Upper lobe of right lung (tissue), 1 donor: ENCODE measurements at places on chromosomes 5 and 9. TPM values are rescaled to one million over a fixed set of nuclear protein-coding genes. Genes with fewer than 3 reads are reported as not detected.

The CCDC192 gene
- not detected for total RNA-seq

The SPINK7 gene
- not detected for total RNA-seq

The RPL7A gene
- 1,380 TPM for total RNA-seq

The ZDHHC11B gene
- total RNA-seq = 8.0 TPM

The MARCOL gene
- not detected for total RNA-seq

The LCN2 gene
- 14.3 TPM for total RNA-seq

The CYLC2 gene
- total RNA-seq = not detected

The EXD3 gene
- total RNA-seq = 27.3 TPM

The PIP5K1B gene
- total RNA-seq = 36.5 TPM

The DBH gene
- total RNA-seq = not detected

The ITGA2 gene
- total RNA-seq = 17.7 TPM

GRCh38 chr5:18798058-18798457 is 1163.8 kb downstream of the TAF11L14 start:
- no peak for DNase-seq

GRCh38 chr9:87859137-87859536 is 23.5 kb upstream of the SPATA31E1 start:
- no peak for DNase-seq

DNA sequence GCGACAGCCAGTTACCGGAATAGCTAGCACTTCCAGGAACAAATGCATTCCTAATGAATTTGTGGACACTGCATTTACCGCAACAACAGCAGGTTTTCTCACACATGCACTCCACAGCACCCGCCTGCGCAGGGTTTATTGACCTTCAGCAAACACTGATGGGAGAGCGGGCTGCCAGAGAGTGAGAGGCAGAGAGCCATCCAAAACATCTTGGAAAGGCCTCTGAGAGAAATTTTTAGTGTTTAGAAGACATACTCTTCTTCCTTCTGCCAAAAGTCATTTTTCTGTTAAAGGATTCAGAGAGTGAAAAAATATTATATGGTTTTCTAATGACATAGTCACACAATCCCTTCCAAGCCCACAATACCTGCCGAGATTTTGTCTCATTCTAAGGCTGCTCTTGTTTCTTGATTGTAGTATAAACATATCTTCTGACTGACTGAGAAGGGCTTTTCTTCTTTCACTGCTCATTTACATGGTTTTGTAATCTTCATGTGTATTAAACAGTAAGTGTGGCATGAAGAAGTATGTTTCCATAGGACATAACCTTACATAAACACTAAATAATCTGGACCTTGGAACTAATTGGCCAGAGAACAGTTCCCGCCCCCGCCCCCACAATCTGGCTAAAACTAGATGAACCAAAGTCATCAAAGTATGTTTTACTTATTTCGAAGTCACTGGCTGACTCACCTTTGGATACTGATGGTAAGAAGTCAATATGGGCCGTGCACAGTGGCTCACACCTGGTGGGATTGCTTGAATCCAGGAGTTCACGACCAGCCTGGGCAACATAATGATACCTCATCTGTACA is 432.5 kb upstream of the MEF2C start:
- DNase-seq = peak; percentile 68

- no peak for DNase-seq
These were observed 165.9 kb downstream of the ARSB start for GRCh38 chr5:78819166-78819565.

DNA sequence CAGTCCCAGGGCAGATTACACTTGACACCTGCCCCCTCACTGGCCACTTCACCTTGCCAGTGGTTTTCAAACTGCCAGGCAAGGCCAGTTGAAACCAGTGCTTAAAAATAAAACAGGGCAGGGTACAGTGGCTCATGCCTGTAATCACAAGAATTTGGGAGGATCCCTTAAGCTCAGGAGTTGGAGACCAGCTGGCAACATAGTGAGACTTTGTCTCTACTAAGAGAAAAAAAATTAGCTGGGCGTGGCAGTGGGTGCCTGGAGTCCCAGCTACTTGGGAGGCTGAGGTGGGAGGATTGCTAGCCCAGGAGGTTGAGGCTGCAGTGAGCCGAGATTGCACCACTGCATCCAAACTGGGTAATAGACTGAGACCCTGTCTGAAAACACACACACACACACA is 58.1 kb downstream of the ROPN1L start:
- no peak for DNase-seq

- no peak for DNase-seq
These were observed 1.7 kb downstream of the DNM1 start for GRCh38 chr9:128204858-128205257.

GRCh38 chr9:124385623-124386022 is 29.6 kb downstream of the PSMB7 start:
- DNase-seq = no peak

GRCh38 chr9:135242406-135242805 is 154.9 kb downstream of the OLFM1 start:
- peak; percentile 47 for DNase-seq

GRCh38 chr5:8341406-8341805 is 472.5 kb downstream of the MTRR start:
- DNase-seq = no peak

DNA sequence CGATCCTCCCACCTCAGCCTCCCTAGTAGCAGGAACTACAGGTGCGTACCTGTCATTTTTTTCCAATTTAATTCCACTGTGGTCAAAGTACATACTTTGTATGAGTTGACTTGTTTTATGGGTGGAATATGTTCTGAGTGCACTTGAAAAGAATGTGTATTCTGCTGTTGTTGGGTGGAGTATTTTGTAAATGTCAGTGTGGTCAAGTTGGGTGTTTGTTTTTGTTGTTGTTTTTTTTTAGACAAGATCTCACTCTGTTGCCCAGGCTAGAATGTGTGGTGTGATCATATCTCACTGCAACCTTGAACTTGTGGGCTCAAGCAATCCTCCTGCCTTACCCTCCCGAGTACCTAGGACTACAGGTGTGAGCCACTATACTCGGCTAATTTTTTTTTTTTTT is 17.9 kb downstream of the SLC25A25 start:
- no peak for DNase-seq

GRCh38 chr5:91038180-91038808 is 344.8 kb downstream of the ARRDC3 start:
- no peak for DNase-seq

- DNase-seq = no peak
These were observed 7.6 kb downstream of the FOXE1 start for GRCh38 chr9:97860451-97861147.

- no peak for DNase-seq
These were observed 158.3 kb upstream of the PITX1 start for GRCh38 chr5:135192351-135192750.

DNA sequence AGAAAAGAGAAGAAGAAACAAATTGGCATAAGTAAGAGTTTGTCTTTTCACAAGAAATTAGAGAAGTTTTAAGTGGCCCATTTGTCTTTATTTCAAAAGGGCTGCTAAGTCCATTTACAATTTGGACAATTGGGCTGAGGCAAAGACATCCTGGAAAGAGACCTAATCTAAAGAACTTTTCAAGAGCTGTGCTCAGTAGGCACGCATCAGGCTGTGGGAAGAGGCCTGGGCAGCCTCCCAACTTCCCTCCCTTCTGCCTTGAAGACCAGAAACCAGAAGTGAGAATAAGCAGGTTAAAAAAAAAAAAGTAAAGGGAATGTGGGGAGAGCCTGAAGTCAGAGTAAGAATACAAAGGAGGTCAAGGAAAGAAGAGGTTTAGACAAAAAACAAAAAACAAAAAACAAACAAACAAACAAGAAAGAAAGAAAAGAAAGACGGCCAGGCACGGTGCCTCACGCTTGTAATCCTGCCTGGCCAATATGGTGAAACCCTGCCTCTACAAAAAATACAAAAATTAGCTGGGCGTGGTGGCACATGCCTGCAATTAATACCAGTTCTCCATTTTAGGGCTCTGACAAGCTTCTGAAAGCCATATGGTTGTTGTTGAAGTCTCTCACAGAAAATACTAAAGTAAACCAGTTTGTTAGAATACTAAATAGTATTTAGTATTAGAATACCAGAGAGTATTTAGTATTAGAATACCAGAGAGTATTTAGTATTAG is 48.0 kb upstream of the CEP78 start:
- peak; percentile 73 for DNase-seq

DNA sequence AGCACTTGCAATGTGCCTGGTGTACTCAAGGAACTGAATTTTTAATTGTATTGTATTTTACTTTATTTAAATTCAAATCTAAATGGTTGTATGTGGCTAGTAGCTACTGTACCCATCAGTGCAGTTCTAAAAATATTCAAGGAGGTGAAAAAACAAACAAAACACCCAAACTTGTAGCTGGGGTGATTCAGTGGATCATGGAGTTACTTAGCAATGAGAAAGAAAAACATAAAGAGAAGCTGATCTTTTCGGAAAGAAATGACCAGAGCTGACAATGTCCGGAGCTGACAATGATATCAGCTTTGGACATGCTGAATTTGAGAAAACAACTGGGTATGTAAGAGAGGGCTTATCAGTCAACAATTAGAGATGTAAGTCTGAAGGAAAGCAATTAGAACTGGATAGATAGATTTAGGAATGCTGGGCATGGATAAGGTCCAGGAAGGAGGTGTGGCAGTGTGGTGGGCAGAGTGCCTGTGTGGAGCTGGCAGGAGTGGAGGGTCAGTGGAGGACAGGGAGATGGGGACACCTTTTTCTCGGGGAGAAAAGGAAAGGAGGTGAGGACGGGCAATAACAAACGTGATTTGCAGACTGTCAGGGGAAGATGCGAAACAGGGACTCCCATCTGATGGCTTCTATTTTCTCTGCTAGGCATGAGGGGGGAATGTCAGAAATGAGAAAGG is 113.2 kb downstream of the DCP2 start:
- DNase-seq = no peak

- no peak for DNase-seq
These were observed 316.2 kb downstream of the PLK2 start for GRCh38 chr5:58143727-58144126.

GRCh38 chr9:134032456-134033222 is 7.4 kb downstream of the BRD3OS start:
- DNase-seq = no peak

DNA sequence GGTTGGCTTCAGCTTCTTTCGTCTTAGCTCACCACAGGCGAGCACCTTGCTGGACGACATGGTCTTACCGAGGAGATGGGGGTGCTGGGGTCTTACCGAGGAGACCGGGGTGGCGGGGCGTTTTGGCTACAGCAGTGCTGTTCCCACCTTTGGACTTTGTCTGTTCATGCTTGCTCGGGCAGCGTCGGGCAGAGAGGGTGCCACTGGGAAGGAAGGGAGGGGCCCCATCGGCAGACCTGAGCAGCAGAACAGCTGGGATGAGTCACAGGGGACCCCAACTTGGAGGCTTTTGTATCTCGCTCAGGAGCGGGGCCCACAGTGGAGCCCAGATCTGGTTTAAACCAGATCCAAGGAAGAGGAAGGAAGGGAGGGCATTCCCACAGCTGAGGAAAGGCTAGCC is 106.0 kb upstream of the CACNA1B start:
- no peak for DNase-seq

GRCh38 chr5:88659529-88660263 is 223.3 kb downstream of the MEF2C start:
- no peak for DNase-seq

GRCh38 chr9:82126256-82126655 is 137.7 kb downstream of the SPATA31D1 start:
- DNase-seq = no peak

DNA sequence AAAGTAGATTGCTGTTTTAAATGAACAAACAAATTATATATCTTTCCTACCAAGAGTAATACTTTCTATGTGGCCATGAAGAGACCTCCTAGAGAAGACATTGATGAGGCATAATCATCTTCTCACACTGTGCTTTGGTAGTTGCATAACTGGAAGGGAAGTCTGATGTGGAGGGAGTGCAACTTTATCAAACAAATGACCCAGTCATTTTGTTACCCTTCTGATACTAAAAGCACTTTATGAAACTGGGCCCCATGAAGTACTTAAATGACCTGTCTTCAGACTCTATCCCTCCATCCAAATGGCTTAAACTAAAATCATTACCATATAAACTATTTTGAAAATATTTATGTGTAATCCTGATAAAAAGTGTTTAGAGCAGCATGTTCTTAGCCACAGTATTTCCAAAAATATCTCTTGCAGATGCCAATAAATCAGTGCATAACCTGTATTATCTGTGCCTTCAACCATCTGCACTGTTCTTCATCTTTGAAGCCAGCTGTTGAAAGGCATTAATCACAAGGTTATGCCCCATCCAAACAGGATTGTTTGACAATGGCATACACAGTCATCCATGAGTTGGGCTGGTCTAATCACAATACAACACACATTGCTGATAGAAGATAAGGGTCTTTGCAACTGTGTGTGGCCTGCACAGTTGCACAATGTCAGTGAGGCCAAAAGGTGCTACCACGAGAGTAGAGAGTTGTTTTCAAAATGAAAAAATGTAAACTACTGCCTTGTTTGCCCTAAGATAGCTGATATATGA is 31.9 kb upstream of the MIER3 start:
- DNase-seq = no peak

GRCh38 chr5:149719666-149720065 is 10.4 kb upstream of the PPARGC1B start:
- DNase-seq = no peak

GRCh38 chr9:36169708-36170107 is 520 bp downstream of the CCIN start:
- DNase-seq = no peak

DNA sequence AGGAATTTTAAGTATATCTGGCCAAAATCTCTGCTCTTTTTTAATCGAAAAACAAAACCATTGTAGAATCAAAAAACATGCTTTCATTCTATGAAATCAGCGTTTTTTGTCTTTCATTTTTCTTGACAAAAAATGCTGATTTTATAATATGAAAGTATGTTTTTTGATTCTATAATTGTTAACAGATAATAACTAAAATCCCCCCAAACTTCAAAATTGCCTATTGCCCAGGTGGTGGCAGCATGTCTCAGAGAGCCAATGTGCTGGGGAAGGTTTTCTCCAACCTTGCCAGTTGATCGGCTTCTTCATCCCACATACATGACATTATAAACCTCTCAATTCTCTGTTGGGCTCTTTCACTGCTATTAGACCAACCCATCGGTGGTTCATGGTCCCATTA is 5.1 kb upstream of the SMIM15 start:
- DNase-seq = no peak

GRCh38 chr9:69122082-69122548 is 52.0 kb upstream of the TJP2 start:
- peak; percentile 89 for DNase-seq

DNA sequence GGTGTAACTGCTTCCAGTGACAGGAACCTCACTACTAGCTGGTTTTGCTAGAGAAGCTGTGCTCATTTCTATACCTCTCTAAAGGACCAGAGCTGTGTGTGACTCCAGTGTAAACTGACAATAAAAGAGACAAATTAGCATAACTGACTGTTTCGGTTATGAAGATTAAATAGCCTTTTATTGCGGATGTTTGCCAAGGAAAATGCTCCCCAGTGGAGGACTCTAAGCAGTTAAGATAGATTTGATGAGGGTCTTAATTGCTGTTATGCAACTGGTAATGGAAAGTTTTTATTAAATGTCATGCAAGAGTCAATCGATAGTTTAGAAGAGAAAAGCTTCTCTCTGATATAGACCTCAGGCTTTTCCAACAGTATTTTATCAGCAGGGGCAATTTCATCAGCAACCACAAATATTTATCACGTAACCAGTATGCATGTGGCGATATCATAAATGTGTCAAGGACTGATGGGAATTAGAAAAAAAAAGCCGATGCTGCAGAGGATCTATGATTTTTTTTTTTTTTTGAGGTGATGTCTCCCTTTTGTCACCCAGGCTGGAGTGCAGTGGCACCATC is 275.2 kb upstream of the DMAC1 start:
- DNase-seq = no peak
